ENCODE measurements at places on chromosomes 2 and 18.

- H3K4me3 ChIP-seq: no peak overlapping the region
- peaks cover 45% of the 10 kb centered on the region for H3K4me1 ChIP-seq
- DNase-seq: no peak
- no peak overlapping the region for H3K27ac ChIP-seq
Measured at GRCh38 chr2:98376996-98377395, 30.7 kb downstream of the CNGA3 start.

DNA sequence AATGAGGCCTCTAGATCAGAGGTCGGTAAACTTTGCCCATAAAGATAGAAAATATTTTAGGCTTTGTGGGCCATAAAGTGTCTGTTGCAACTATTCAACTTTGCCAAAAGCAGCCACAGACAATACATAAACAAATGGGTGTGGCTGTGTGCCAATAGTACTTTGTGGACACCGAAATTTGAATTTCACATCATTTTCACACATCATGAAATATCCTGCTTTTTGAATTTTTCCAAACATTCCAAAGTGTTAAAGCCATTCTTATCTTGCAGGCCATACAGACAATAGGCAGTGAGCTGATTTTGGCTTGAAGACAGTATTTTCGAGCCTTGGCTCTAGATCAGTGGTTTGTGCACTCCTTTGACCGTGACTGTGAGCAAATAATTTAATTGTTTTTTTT is 51.1 kb upstream of the EPC2 start:
- H3K27ac ChIP-seq: no peak overlapping the region
- no peaks in the 10 kb centered on the region for H3K27me3 ChIP-seq
- DNase-seq: no peak

GRCh38 chr2:210215120-210215519 is 10.1 kb downstream of the ACADL start:
- H3K27ac ChIP-seq: no peak overlapping the region
- no peaks in the 10 kb centered on the region for H3K4me1 ChIP-seq
- DNase-seq: no peak
- no peaks in the 10 kb centered on the region for H3K36me3 ChIP-seq

GRCh38 chr2:201754717-201755415 is 25.9 kb downstream of the ALS2 start:
- no peak overlapping the region for H3K4me3 ChIP-seq
- H3K27ac ChIP-seq: no peak overlapping the region
- no peaks in the 10 kb centered on the region for H3K4me1 ChIP-seq
- no peak for DNase-seq
- no peaks in the 10 kb centered on the region for H3K27me3 ChIP-seq

- H3K27ac ChIP-seq: no peak overlapping the region
- H3K4me3 ChIP-seq: no peak overlapping the region
- DNase-seq: no peak
- H3K36me3 ChIP-seq: no peaks in the 10 kb centered on the region
Measured at GRCh38 chr2:203631068-203631757, 75.2 kb upstream of the CD28 start.

GRCh38 chr2:188297978-188298377 is 6.3 kb downstream of the GULP1 start:
- no peak for DNase-seq
- no peaks in the 10 kb centered on the region for H3K36me3 ChIP-seq
- H3K27me3 ChIP-seq: peaks cover 9% of the 10 kb centered on the region
- no peak overlapping the region for H3K4me3 ChIP-seq

GRCh38 chr2:26605999-26606846 is 34.9 kb downstream of the CIB4 start:
- DNase-seq: peak; percentile 2
- H3K4me3 ChIP-seq: no peak overlapping the region
- no peaks in the 10 kb centered on the region for H3K36me3 ChIP-seq
- no peak overlapping the region for H3K27ac ChIP-seq
- H3K27me3 ChIP-seq: peaks cover 2% of the 10 kb centered on the region

- no peak for DNase-seq
- no peak overlapping the region for H3K27ac ChIP-seq
- no peaks in the 10 kb centered on the region for H3K4me1 ChIP-seq
- H3K36me3 ChIP-seq: no peaks in the 10 kb centered on the region
- H3K27me3 ChIP-seq: no peaks in the 10 kb centered on the region
Measured at GRCh38 chr18:8536231-8536630, 73.0 kb upstream of the RAB12 start.

GRCh38 chr2:158578703-158579330 is 122.1 kb downstream of the PKP4 start:
- no peaks in the 10 kb centered on the region for H3K36me3 ChIP-seq
- DNase-seq: no peak
- H3K27me3 ChIP-seq: no peaks in the 10 kb centered on the region

DNA sequence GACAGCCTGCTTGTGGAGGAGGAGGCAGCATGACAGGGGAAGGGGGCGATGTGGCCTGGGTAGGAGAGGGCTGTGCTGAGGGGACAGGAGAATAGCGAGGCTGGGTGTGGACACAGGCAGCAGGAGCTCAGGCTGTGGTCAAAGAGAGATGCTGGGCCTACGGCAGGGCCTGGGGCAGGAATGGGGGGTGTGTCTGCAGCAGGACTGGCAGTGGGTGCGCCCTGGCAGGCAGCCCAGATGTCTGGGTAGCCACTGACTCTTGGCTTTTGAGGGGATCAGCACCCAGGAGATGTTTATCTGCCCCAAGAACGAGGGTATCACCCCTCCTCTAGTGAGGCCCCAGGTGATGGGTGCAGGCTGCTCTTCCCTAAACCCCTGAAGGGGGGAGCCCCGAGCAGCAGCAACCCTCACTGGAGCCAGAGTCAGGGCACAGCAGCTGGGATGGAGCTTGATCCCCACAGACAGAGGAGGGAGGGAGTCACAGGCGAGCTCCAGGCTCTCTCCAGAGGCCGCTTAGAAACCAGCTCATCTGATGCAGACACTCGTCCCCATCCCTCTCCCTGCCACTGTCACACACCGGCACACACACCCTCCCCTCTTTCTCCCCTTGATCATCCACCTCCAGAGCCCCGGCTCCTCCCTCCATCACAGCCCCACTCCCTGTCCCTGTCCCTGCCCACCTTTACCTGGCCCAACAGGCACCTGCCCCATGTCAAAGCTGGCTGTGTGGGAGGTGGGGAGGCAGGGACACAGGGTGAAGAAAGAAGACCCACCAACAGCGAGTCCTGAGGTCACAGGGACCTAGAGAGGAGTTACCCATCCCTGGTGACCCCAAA is 29.8 kb upstream of the TNS1 start:
- H3K27ac ChIP-seq: no peak overlapping the region

DNA sequence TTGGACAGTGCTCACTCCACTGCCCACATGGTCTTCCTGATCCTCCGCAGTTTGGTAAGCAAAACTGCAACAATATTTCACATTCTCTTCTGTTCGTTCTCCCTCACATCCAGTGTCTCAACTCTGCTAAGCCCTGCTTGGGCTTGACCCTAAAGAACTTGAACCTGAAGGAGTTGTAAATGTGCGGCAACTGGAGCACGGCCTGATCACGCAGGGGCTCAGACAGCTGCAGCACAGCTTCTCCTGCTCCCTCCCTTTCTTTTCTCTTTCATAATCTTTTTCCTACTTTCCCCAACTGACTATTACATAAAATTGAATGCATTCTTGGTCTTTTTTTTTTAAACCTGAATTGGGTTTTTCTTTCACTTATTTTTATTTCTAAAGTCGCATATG is 10.2 kb downstream of the CYRIA start:
- H3K4me3 ChIP-seq: no peak overlapping the region
- no peak for DNase-seq
- peaks cover 4% of the 10 kb centered on the region for H3K36me3 ChIP-seq
- H3K4me1 ChIP-seq: peaks cover 66% of the 10 kb centered on the region
- no peaks in the 10 kb centered on the region for H3K27me3 ChIP-seq

GRCh38 chr2:116718451-116718850 is 1096.0 kb upstream of the DDX18 start:
- H3K36me3 ChIP-seq: no peaks in the 10 kb centered on the region
- no peaks in the 10 kb centered on the region for H3K4me1 ChIP-seq
- DNase-seq: no peak
- peaks cover 2% of the 10 kb centered on the region for H3K27me3 ChIP-seq

DNA sequence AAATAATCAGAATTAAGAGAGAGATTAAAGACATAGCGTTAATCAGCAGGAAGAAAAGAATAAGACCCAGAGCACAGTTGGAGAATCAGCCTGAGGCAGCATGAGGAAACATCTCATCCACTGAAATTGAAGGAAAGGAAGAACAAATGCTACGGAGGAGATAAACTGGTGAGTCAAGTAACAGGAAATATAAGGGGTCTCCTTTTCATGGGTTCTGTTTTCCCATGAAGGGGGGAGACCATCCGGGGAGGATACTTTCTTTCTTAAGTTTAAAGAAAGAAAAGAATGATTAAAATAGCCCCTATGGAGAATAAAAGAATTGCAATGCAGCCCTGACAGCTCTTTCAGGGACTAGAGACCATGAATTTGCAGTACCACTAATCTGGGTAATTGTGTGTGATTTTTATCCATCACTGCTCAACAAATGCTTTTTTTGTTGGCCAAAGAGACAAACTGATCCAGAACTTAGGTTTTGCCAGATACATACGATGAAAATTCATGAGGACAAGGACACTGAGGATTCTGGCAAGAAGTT is 17.7 kb downstream of the ROCK2 start:
- H3K36me3 ChIP-seq: no peaks in the 10 kb centered on the region
- DNase-seq: no peak
- peaks cover 21% of the 10 kb centered on the region for H3K4me1 ChIP-seq
- no peak overlapping the region for H3K4me3 ChIP-seq

DNA sequence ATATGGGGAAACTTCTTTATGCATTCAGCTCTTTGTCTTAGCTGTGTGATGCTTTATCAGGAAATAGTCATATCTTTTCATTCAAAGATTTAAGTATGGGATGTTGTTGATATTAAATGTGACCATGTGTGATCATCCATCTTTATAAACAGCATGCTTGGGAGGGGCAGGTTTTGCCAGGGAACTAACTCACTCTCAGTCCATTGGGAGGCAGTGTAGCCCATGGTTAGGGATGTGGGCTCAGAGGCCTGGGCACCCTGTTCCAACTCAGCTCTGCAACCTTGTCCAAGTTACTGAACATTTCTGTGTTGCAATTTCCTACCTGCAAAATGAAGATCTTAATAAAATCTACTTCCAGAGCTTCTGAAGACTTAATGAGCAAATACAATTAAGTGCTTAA is 92.0 kb upstream of the BCL2L11 start:
- H3K27ac ChIP-seq: no peak overlapping the region
- no peak for DNase-seq
- H3K27me3 ChIP-seq: no peaks in the 10 kb centered on the region
- H3K4me3 ChIP-seq: no peak overlapping the region
- H3K4me1 ChIP-seq: no peaks in the 10 kb centered on the region
- peaks cover 3% of the 10 kb centered on the region for H3K36me3 ChIP-seq

DNA sequence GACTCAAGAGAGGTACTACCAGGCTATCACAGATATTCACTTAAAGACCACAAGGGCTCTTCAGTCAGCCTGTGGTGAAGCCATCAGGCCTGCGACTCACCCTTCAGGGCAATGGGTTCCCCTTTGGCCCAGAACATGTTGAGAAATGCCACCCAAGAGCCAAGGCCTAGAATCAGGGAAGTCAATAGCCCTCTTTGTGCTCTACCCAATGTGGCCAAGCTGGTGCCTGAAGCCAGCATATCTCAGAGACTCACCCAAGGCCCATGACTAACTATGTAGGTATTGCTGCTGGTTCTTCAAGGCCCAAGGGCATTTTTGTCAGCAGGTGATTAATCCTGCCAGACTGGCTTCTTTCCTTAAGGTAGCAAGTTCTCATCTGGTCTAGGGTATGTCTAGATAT is 338.9 kb upstream of the SETBP1 start:
- no peak overlapping the region for H3K4me3 ChIP-seq
- no peak for DNase-seq
- no peak overlapping the region for H3K27ac ChIP-seq
- H3K36me3 ChIP-seq: no peaks in the 10 kb centered on the region
- no peaks in the 10 kb centered on the region for H3K4me1 ChIP-seq

GRCh38 chr18:46343931-46344372 is 239.8 kb downstream of the HAUS1 start:
- H3K27ac ChIP-seq: no peak overlapping the region
- no peak overlapping the region for H3K4me3 ChIP-seq
- peak; percentile 28 for DNase-seq
- H3K36me3 ChIP-seq: no peaks in the 10 kb centered on the region

- peaks cover 50% of the 10 kb centered on the region for H3K4me1 ChIP-seq
- H3K4me3 ChIP-seq: no peak overlapping the region
- H3K27ac ChIP-seq: peak overlapping the region; percentile 13
- peaks cover 7% of the 10 kb centered on the region for H3K27me3 ChIP-seq
- H3K36me3 ChIP-seq: peaks cover 7% of the 10 kb centered on the region
Measured at GRCh38 chr2:97717613-97717995, 4.2 kb downstream of the ZAP70 start.

GRCh38 chr2:190318514-190318913 is 1.1 kb downstream of the HIBCH start:
- peaks cover 25% of the 10 kb centered on the region for H3K4me1 ChIP-seq
- H3K27me3 ChIP-seq: no peaks in the 10 kb centered on the region
- H3K4me3 ChIP-seq: peak overlapping the region; percentile 96
- H3K36me3 ChIP-seq: peaks cover 4% of the 10 kb centered on the region
- no peak for DNase-seq
- H3K27ac ChIP-seq: no peak overlapping the region

- no peaks in the 10 kb centered on the region for H3K36me3 ChIP-seq
- H3K4me1 ChIP-seq: peaks cover 3% of the 10 kb centered on the region
Measured at GRCh38 chr2:168941297-168941696, 40.2 kb downstream of the G6PC2 start.

GRCh38 chr2:220215785-220216184 is 588.4 kb downstream of the SLC4A3 start:
- no peak for DNase-seq
- H3K4me1 ChIP-seq: no peaks in the 10 kb centered on the region
- H3K27ac ChIP-seq: no peak overlapping the region
- H3K36me3 ChIP-seq: no peaks in the 10 kb centered on the region
- H3K27me3 ChIP-seq: no peaks in the 10 kb centered on the region
- H3K4me3 ChIP-seq: no peak overlapping the region

DNA sequence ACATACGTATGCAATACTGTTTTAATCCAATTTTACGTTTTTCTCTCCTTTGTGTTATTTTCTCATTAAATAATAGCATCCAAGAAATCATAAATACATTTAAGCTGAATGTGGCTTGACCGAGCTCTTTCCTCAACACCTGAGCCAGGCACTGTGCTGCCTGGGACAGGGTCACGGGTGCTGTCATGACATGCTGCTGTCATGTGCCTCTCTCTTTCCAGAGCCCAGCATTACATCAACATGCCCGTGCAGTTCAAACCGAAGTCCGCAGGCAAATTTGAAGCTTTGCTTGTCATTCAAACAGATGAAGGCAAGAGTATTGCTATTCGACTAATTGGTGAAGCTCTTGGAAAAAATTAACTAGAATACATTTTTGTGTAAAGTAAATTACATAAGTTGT is 94.1 kb upstream of the LDLRAD4 start:
- no peak overlapping the region for H3K27ac ChIP-seq
- DNase-seq: no peak
- peaks cover 7% of the 10 kb centered on the region for H3K4me1 ChIP-seq
- peaks cover 19% of the 10 kb centered on the region for H3K36me3 ChIP-seq
- peaks cover 3% of the 10 kb centered on the region for H3K27me3 ChIP-seq

GRCh38 chr2:71210292-71210691 is 16.6 kb downstream of the PAIP2B start:
- no peaks in the 10 kb centered on the region for H3K27me3 ChIP-seq
- H3K27ac ChIP-seq: no peak overlapping the region
- no peaks in the 10 kb centered on the region for H3K36me3 ChIP-seq

GRCh38 chr2:128445523-128445900 is 126.8 kb upstream of the HS6ST1 start:
- no peak overlapping the region for H3K4me3 ChIP-seq
- H3K27me3 ChIP-seq: peaks cover 5% of the 10 kb centered on the region
- H3K36me3 ChIP-seq: no peaks in the 10 kb centered on the region
- DNase-seq: peak; percentile 0
- no peak overlapping the region for H3K27ac ChIP-seq

GRCh38 chr2:23359631-23360567 is 25.1 kb upstream of the KLHL29 start:
- no peak for DNase-seq
- H3K4me1 ChIP-seq: no peaks in the 10 kb centered on the region
- no peak overlapping the region for H3K4me3 ChIP-seq
- peaks cover 4% of the 10 kb centered on the region for H3K27me3 ChIP-seq
- no peak overlapping the region for H3K27ac ChIP-seq
